ENCODE measurements at places on chromosomes 16 and 17.

DNA sequence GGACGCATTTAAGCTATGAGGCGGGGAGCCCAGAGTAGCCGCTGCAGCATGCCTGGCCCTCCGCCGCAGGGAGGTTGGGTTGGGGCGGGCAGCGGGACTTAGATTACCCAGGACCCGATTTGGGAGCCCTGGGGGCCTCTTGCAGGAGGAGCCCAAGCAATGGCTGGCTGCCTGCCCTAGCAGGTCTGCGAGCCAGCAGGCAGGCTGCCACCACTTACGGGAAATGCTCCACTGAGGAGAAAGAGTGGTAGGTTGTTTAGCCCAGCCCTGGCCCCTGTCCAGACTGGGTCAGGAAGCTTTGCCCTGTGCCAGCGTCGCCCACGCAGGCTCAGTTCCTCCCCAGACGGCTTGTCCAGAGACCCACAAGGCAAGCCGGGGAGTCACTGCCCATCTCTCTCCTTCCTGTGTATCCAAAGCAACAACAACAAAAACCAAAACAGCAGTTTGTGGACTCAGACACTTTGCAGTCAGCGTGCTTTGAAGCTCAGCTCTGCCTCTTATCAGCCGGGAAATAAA, 10.3 kb upstream of the TVP23A start:
- peak; percentile 33 for DNase-seq

- no peak for DNase-seq
These were observed 40.5 kb downstream of the LYRM1 start for GRCh38 chr16:20940871-20941635.

DNA sequence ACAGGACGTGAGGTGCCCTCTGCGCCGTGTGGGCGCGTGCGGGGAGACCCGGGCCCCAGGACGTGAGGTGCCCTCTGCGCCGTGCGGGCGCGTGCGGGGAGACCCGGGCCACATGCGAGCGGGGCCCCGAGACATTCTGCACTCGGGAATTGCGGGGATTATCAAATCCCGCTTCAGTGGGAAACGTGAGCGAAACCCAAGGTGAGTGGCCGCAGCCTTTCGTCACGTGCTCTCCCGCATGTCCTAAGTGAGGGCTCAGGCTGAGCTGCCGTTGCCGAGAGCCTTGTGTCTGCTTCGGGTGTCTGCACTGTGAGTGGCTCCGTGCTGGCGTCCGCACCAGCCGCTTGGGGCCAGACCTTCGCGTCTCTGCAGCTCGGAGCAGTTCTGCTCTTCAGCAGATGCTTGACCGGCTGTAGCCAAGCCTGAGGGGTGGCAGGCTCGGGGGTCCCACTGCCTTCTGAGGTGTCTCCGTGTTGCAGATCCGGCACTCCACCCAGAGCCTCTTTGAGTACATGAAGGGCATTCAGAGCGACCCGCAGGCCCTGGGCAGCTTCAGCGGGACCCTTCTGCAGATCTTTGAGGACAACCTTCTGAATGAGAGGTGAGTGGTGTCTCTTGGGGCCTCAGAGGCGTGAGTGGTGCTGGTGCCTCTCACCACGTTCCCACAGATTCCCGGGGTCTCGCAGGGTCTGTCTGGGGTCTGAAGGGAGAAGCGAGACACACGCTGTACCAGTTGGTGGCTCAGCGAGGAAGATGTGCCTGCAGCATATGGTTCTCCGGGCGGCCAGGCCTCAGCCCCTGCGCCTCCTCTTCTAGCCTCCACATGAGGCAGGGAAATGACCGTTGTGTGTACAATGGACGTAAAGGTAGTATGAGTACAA, 90.5 kb upstream of the ZNF750 start:
- no peak for DNase-seq

GRCh38 chr16:58360041-58360634, 32.1 kb upstream of the GINS3 start:
- no peak for DNase-seq

DNA sequence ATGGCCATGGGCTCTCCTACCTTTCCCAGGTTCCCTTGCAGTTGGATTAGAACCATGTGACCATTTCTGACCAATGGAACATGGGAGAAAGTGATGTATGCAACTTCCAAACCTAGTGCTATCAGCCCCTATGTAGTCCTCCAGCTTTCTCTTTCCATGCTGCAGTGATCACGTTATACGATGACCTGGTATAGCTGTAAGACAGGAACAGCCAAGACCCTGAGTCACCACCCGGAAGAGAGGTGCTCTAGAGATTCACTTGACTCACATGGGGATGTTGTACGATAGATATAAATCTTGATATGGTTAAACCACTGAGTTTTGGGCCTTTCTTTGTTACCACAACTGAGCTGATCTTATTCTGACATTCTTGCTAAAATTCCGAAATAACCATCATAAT, 65.1 kb downstream of the NOG start:
- DNase-seq = no peak

DNA sequence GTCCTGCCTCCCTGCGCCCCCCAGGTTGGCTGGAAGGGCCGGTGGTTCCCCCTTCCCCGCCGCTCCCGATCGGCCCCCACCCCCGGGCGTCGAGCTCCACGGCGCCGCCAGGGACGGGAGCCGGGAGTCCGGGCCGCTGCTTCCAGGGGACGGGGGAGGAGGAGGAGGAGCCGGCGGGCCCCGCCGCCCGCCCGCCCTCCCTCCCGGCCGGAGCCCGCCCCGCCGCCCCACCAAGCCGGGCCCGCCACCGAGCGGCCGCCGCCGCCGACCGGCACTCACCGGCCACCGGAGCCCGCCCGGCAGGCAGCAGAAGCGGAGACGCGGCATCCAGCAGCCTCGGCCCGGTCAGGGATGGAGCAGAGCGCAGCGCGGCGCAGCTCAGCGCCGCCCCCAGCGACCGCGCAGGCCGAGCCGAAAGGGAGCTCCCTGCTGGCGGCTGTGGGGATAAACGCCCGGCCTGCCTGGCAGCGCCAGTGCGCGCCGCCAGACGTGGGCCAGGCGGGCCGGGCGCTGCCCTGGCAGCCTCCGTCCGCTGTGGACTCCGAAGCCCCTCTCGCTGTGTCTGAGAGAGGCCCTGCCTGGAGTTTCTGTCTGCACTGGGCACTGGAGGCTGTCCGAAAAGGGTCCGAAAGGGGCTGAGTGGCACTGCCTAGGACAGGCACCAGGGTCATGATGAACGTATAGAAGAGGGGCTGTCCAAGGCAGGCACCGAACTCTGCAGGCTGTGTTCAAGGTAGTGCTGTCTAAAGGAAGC, at the start of gene MYO18A:
Gene MYO18A, minus strand, starts transcription at position 365 of the 754 bp plus-strand sequence. CDS start 13,458 bp downstream, outside the sequence.
- peak; percentile 75 for DNase-seq

- no peak for DNase-seq
These were observed 34.3 kb downstream of the STAT5B start for GRCh38 chr17:42241871-42242270.

- DNase-seq = no peak
These were observed 55.0 kb upstream of the CLEC19A start for GRCh38 chr16:19230575-19230974.

DNA sequence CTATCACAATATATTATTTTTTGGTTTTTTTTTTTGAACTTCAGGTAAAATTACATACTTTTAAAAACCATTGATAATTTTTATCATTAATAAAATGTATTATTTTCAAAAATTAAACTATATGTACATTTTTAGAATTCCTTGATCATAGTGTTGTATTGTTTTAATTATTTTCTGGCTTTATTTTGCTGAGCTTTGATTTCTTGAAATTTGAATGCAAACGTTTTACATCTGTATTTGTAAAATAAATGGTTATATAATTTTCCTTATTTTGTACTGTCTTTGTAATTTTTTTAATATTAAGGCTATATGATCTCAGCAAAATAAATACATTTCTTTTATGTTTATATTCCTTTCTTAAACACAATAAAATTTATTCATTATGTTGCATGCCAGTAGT, 125.6 kb downstream of the KIF2B start:
- DNase-seq = no peak

GRCh38 chr17:30170415-30170987, 53.9 kb downstream of the NSRP1 start:
- DNase-seq = no peak

- peak; percentile 25 for DNase-seq
These were observed 41.5 kb downstream of the TK2 start for GRCh38 chr16:66508248-66508913.

All from fibroblast of skin of scalp (primary cell).